ENCODE measurements at places on chromosomes 16 and 17.

DNA sequence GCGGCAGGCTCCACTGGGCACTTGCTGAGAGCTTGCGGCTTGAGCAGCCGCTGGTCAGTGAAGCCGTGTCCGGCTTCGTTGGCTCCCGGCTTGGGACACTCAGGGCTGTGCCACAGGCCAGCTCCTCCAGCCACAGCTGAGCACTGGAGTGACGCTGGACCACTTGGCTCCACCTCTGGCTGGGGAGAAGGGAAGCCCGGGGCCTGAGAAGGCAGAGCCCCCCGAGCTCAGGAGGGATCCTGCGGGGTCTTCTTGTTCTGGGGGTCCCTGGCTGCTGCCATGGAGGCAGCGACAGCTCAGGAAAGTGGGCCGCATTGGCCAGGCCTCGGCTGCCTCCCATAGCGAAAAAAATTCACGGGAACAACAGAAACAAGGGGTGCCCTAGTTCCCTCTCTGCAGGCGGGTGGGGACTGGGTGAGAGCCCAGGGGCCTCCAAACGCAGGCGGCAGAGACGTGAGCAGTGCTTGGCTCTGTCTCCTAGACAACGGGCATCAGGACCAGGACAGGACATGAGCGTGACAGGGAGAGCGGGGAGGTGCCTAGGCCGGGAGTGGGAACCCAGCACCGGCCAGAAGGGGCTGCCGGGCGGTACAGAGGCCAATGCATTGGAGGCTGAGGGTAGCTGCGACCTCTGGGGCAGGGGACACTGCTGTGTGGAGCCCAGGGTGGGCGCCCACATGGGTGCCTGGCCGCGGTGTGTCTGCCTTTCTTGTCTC, 37.7 kb downstream of the SLC7A5 start:
- no peak for DNase-seq

GRCh38 chr17:76111956-76112355, 8.4 kb upstream of the EXOC7 start:
- no peak for DNase-seq

- DNase-seq: no peak
Measured at GRCh38 chr17:4555873-4556759, 932 bp upstream of the MYBBP1A start.

DNA sequence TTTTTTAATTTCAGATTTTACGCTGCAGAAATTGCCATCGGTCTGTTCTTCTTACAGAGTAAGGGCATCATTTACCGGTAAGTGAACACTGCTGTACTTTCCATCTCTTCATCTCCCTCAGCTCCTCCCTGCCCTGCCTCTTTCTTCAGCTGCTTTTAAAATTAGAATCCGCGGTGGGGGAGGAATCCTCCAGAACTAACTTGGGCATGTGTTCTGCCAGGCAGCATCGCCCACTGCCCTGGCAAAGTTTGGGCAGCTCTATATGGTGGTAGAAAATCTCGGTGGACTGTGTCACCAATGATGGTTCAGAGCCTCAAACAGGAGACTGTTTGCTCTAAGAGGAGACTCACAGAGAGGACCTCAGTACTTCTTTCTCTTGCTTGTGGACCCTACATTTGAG, 81.6 kb upstream of the CACNG3 start:
- no peak for DNase-seq

DNA sequence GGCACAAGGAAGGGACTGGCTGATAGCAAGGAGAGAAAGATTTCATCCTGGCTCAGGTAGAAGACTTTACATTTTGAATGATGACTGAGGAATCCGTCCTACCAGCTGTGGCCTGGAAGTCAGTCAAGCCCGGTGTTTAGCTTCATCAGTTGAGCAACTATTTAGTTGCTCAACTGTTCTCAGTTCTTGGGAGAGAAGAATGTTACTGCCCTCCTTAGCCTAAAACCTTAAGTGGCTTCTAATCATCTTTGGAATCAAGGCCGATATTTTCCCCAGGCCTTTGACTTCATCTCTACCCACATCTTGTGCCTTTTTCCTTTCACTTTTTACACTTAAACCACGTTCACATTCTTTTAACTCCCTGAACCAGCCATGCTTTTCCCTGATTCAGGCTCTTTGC, 17.3 kb upstream of the RBL2 start:
- no peak for DNase-seq

DNA sequence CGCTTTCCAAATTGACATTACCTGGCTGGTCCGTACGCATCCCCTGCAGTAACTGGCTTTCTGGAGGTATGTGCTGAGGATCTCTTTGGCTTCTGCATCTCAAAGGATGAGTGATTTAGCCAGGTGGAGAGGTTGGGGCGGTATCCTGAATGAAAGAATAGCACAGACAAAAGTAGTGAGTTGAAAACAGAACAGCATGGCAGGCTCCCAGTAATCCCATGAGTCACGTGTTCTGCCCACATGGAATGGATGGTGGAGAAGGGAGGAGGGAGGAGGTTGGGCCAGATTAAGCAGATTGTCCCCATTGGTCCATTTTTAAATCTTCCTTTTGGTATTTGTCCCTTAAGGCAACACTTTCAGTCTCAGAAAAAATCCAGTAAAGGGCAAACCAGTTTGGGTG, 176.0 kb downstream of the WWOX start:
- no peak for DNase-seq

- DNase-seq: no peak
Measured at GRCh38 chr16:80604600-80605355, 64.0 kb downstream of the DYNLRB2 start.

- DNase-seq: peak; percentile 75
Measured at GRCh38 chr17:40075201-40075941, 12.6 kb downstream of the THRA start.

DNA sequence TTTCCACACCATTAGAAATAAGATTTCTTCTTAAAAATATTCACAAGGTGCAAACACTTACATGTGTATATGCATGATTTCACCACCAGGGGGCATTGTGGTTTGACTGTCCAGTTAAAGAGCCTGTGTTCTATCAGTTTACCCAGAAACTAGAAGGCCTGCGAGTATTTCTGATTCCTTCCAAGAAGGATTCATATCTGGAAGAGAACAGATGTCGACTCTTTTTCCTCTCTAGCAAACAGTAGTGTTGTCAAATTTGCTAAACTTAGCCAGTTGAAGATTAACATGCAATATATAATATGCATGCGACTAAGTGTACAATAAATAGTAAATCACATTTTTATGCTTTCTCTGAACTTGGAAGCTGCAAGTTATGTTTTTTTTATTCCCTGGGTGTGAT, 404.1 kb downstream of the WWOX start:
- no peak for DNase-seq

DNA sequence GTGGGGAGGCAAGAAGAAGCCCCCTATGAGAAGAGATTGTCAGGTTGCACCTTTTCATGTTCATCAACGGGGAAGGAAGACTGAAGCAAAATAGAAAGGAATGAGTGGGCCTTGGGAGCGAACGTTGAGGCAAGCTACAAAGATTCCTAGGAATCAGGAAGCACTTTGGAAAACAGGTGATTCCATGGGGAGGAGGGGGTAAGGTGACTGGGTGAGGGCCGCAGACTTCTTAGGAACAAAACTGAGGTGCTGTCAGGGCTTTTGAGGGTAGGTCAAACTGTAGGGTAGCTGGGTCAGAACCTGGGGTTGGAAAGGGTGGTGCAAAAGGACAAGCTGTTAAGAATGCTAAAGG, 528 bp downstream of the ITFG1 start:
- DNase-seq: no peak

GRCh38 chr16:54284931-54285413, 1.6 kb downstream of the IRX3 start:
- no peak for DNase-seq

DNA sequence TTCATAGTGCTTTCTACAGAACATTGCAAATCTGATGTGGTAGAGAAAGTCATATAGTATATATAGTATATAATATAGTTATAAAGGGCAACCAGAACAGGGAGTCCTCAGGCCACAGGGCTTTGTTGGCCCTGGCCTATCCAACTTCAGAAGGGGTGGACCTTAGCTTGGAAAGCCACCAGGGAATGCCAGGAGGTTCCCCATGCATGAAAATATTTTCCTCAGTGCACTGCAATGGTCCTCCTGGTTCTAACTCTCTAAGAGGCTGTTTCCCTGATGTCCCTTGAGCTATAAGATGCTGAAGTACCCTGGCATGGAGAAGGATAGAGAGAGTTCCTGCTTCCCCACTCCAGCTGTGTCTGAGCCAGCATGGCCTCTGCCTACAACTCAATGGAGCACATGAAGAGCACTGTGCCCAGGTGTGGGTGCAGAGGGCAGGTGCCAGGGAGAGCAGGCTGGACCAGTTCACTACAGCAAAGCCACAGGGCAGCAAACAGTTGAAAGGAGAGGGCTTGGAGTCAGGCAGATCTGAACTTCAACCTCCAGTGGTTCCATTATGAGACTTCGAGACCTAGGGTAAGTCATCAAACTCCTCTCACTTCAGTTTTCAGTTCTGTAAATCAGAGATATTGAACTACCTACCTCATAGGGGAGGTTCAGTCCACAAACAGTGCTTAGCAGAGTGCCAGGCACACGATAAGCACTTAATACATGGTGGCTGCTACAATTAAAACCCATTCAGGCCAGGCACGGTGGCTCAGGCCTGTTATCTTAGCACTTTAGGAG, 183.1 kb downstream of the SALL1 start:
- DNase-seq: no peak

GRCh38 chr16:66511602-66512271, 38.2 kb downstream of the TK2 start:
- peak; percentile 88 for DNase-seq

GRCh38 chr16:24013864-24014645, 178.3 kb downstream of the PRKCB start:
- no peak for DNase-seq

DNA sequence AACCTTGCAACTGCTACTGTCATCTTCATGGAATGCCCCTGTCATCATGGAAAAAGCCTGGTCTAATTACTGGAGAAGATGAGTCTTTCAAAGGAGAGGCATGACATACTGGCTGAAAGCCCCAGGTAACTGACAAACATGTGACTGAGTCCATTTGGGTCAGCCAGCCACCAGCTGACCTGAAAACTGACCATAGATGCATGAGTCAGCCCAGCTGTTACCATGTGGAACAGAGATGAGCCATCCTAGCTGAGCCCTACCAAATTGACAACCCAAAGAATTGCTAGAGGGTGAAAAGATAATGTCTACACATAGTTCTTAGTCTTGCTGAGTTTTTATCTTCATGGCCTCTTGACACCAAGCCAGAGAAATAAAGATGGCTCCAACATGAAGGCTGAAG, 311.8 kb downstream of the UTP18 start:
- DNase-seq: no peak

GRCh38 chr17:51650202-51650601, 389.9 kb downstream of the UTP18 start:
- no peak for DNase-seq

GRCh38 chr17:1693339-1693738, 8.7 kb upstream of the PRPF8 start:
- DNase-seq: no peak

DNA sequence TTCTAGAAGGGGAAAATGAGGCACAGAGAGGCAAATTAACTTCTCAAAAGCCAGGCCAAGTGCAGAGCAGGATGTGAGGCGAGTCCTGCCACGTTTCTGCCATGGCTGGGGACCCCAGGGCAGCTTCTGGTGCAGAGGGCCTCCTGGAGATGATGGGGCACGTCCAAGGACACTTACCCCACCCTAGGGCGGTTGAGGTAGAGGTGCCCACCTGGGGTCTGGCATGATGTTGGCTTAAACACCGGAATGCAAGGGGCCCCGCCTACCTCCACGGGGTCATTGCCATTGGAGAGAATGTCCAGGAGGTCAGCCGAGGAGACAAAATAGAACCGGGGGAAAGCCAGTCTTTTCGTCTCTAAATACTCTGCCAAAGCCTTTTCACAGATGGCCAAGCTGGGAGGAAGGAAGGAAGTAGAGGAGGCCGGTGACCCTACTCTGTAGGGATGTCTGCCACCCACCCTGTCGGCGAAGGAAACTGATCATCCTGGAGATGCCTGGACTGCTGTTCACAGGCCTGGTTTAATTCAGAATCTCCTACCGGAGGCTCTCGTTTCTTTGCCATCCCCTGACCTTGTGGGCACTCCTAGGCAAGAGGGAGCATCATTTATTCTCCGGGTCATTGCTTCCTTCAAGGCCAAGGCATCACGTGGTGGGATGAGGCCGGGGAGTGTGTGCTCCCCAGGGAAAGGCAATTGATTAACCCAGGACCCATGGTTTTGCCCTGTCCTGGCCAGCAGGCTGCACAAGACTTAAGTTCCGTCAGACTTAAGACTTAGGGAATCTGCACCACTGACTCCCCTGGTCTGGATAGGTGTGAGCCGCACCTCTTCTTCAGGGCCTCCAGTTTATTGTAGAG, 70.5 kb downstream of the DNAH17 start:
- no peak for DNase-seq

DNA sequence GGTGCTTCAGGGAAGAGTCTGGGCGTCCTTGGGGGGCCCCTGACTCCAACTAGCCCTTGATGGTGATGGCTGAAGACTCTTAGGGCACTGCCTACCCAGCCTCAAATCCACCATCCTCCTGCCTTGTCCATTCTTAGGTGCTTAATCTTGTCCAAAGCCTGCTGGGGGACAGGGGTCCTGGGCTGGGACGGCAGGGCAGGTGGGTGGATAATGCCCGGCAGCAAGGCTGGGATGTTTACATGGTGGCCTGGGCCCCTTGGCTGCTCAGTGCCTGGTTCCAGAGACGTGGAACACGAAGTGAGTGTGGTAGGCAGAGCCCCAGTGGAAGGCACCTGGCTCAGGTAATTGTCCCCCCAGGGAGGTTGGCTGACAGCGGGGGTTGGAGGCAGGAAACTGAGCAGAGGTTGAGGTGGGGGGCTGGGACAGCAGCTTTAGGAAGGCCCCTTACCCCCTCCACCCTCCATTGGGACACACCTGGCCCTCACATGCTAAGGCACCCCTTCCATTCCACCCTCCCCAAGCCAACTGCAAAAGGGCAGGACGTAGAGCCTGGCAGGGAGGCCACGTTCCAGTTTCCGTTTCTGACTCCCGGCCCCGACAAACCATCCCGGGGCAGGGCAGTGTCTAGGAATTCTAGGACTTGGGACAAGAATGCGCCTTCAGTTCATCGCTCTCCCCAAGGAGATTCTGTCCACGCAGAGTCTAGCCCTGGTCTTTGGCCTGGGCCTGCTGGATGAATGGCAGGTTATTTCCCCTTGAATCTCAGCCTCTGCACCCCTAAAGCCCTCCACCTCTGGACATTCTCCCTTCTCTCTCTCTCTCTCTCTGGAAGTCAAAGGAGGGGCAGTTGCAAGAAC, 1.9 kb downstream of the FOXJ1 start:
- DNase-seq: no peak

DNA sequence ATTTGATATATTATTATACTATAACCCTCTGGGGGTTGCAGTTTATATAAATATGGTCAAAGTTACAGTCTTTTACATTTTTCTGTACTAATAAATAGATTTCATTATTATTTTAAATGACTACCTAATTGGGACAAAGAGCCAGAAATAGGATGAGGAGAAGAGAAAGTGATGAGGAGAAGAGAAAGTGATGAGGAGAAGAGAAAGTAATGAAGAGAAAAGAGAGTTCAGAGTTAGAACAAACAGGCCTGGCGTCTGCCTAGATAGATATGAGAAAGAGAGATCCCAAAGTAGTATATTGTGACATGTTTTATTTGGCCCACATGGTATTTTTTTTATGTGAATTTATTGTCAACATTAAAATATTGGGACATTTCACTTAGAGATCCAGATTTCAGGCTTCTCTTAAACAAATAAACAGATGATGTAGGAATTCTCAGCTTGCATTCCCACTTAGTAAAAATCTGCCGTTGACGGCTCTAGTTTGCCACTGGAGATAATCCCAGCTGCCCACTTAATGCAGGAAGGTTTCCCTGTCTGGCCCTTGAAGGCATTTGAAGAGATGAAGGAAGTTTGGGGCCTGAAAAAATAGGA, 210.7 kb downstream of the STX8 start:
- no peak for DNase-seq
